GM23338 (cell line): ENCODE measurements at places on chromosomes 6 and 20.
A peak's percentile ranks its signal among the peaks of the same experiment; 100 is the strongest.

- DNase-seq: no peak
Observed at GRCh38 chr6:46628498-46628897, 24.1 kb downstream of the CYP39A1 start.

- DNase-seq: peak; percentile 41
Observed at GRCh38 chr6:157229132-157229618, 94.1 kb downstream of the TMEM242 start.

DNA sequence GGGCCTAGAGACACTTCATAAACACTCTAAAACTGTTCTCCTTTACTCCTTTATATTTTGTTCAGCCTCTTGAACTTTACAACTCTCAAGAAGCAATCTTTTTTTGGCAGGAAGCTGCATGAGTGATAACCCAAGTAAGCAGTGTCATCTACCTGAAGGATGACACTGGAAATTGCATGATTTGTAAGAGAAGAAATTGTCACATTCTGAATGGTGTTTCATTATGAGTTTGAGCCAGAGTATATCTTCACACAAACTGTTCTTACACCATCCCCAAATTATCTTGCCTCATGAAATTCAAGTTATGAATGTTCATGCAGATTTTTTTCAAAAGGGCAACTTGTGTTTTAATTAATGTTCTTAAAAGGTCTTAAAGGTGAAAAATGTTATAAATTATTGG lies 799.3 kb downstream of the TBC1D32 start:
- DNase-seq: no peak

GRCh38 chr20:21835042-21835441 lies 129.6 kb downstream of the PAX1 start:
- no peak for DNase-seq

- DNase-seq: no peak
Observed at GRCh38 chr6:103723438-103724322, 1136.0 kb downstream of the HACE1 start.

DNA sequence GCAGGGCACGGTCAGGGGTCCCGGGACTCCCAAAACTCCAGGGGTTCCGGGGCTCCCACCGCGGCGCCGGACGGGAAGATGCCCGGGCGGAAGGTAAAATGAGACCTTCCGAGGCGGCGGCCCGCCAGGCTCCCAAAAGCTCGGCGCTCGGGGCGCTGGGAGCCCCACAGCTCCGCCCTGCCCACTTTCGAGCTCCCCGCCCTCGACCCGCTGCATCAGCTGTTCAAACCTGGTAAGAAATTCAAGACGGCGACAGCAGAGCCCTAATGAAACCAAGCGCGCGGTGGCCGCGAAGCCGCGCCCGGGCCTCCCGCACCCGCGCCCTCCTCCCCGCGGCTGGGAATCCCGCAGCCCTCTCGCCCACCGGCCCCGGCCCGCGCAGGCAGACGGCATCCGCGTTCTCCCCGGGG lies 369 bp downstream of the SLC4A11 start:
- peak; percentile 77 for DNase-seq

DNA sequence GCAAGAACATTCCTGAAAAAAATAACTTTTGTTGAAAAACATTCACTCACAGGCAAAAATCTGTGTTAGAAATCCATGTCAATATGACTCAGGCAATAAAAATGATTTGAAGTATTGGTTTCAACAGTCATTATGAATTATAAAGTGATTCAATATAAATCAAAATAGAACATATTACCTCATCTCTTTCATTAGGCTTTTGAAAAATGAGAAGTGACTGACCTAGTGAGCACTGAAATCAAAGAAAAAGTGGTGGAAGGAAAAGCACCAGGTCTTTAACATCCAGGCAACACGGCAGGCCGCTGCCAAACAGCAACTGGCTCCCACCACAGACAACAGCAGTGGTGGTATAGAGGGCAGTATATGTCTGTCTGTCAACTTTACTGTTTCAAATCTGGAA lies 68.9 kb downstream of the MAN1A1 start:
- DNase-seq: no peak

- no peak for DNase-seq
Observed at GRCh38 chr6:159832946-159833345, 32.9 kb downstream of the PNLDC1 start.
